Left forelimb (tissue), 1 donor: ENCODE measurements at places on chromosomes 7 and 10.

GRCh38 chr7:128027485-128027980 is 3.7 kb downstream of the LRRC4 start:
- no peak for DNase-seq

DNA sequence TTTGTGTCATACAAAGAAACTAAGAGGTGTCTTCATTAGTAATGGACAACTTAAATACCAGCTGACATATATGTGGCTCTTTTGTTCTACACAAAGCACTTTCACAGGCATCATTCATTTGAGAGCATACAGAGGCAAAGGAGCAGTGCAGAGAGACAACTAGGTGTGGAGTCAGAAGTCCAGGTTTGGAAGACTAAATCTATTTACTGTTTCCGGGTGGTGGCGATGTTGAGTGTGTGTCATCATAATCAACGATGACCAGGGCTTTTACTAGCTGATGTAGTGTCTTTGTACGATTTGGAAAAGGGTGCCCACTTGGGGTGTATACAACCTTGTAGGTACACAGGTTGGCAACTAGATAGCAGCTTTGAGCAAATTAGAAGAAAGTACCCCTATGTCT is 195.5 kb upstream of the CCDC6 start:
- no peak for DNase-seq

DNA sequence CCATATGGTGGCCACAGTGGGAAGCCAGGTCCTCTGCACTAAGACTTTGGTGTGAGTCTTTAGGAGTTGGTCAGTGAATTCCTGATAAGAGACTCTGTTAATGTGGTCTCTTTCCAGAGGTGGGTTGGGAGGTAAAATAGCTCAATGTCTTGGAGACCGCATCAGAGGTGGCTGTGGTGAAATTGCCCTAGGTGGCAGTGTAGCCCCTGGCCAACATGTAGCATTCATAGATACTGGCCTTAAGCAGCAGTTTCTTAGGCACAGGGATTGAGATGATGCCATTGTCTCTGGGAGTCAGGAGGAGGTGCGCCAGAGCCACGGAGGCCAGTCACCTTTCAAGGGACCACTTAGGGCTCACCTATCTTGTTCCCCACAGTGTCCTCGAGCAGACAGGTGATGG is 202.8 kb downstream of the CREB5 start:
- no peak for DNase-seq

GRCh38 chr7:107593025-107593410 is 13.0 kb downstream of the BCAP29 start:
- DNase-seq, result no peak

DNA sequence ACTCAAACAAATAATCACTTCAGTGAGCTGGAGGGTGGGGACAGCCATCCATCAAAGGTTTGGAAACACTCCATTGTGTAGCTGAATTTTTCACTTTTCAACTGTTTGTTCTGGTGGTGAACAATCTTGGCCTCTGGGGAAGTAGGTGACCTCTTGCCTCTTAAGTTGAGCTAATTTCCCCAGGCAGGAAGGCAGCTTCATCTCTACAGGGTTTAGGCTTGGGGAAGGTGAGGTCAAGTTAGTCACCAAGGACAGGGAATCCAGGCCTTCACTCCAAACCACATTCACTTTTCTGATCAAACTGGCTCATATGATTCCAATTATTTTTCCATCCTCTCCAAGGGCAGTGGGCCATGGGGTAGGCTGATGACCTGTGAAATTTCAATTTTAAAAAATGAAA is 138.3 kb upstream of the HABP2 start:
- DNase-seq, result no peak
